HT1080 (cell line): ENCODE measurements at places on chromosomes 11 and 22. TPM values are rescaled to one million over a fixed set of nuclear protein-coding genes. Genes with fewer than 3 reads are reported as not detected.
A peak's percentile ranks its signal among the peaks of the same experiment; 100 is the strongest.

The MYBPC3 gene
- not detected in 2 replicates for total RNA-seq

The TEF gene
- total RNA-seq: 4.1 and 6.7 TPM in 2 replicates

The HTR3A gene
- total RNA-seq: not detected in 2 replicates

The CDC42BPG gene
- 0.13 and 0.23 TPM in 2 replicates for total RNA-seq

The ADAMTS8 gene
- total RNA-seq: not detected in 2 replicates

The HBB gene
- total RNA-seq: not detected in 2 replicates

The CD3D gene
- total RNA-seq: 1.0 and 4.0 TPM in 2 replicates

The ABCC8 gene
- not detected in 2 replicates for total RNA-seq

The SHANK3 gene
- 0.58 and 0.63 TPM in 2 replicates for total RNA-seq

The NPAS4 gene
- not detected in 2 replicates for total RNA-seq

The NCAM1 gene
- total RNA-seq: 24.2 and 26.3 TPM in 2 replicates

The PGA3 gene
- not detected in 2 replicates for total RNA-seq

GRCh38 chr22:22425783-22426624 is 82.5 kb downstream of the ZNF280B start:
- DNase-seq: no peak

- DNase-seq: no peak
Measured at GRCh38 chr11:69144316-69145049, 11.3 kb upstream of the SMIM38 start.

GRCh38 chr11:61057615-61058014 is 44.7 kb upstream of the CD5 start:
- no peak for DNase-seq

DNA sequence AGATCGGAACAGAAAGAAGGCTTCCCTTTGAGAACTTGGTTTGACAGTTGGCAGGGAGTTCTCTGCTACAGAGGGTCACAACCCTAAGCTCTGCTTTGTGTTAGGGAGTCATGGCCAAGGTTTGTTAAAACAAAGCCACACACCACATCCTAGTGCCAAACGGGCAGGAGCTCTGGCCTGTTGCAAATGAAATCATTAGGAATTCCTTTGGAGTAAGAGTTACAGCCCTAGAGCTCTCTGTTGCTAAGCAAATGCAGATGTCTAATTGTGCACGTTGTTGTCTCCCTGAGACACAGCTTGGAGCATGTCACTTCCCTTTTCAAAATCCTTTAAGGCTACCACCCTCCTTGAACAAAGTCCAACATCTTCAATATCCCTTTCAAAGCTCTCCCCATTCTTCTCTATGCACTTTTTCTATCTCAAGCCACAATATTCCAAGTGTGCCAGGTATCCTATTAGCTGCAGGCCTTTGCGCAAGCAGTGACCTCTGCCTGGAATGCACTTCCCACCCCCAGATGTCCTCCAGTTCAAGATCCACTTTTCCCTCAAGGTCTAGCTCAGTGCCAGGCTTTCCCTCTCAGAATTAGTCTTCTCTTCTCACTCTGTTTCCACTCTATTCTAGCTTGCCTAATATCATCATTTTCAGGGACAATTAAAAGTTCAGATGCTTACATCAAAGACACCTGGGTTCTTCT is 253.7 kb upstream of the POU2AF2 start:
- DNase-seq: no peak

- DNase-seq: no peak
Measured at GRCh38 chr11:87265979-87266378, 228.2 kb downstream of the TMEM135 start.

DNA sequence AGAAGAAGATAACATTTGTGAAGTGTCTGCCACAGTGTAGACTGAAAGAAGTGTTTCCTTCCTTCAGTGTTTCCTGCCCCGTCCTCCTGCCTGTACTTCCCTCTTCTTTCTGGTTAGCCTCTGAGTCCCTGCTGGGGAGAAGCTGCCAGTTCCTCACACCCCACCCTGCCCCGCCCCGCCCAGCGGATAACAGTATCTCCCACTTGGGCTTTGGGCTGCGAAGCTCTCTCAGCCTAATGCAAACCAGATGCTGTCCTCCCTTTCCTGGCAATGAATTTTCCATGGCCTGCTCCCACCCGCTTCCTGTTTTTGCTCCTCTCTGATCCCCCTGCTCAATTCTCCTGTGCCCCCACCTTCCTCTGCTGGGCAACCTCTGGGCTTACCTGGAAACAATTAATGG is 5.2 kb upstream of the RAB3IL1 start:
- DNase-seq: no peak

- peak; percentile 26 for DNase-seq
Measured at GRCh38 chr11:134261626-134262488, 8.5 kb downstream of the ACAD8 start.

DNA sequence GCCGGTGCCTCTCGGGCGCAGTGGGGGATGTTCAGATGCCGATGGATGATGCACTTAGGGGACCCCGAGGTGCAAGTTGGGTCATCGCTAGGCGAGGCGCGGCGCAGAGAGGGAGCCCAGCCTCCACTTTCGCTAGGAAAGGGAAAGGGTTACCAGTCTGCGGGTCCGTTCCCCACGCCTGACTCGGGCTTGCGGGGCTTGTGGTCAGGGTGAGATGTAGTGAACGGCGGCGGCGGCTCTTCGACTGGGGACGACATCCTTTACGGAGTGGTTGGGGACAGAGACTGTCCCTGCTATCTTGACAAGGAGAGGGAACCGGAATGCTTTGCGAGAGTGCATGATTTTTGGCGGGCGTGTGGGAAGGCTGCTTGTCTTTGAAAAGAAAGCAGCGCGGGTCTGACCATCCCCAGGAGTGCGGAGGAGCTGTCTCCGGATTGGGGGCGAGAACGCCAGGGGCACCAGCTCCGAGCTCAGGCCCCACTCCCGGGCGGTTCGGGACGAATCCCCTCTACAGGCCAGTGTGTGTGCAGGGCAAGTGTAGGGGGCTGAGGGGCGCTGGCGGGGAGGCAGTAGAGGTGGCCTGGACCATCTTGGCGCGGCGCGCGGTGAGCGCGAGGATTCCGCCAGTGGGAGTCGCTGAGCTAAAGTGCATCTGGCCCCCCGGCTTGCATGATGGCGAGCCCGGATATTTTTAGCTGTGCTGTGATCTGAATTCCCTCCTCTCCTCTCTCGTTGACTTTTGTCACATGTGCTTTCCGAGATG is 1.1 kb downstream of the FAT3 start:
- DNase-seq: no peak

- no peak for DNase-seq
Measured at GRCh38 chr11:126124231-126124661, 61.6 kb upstream of the CDON start.

DNA sequence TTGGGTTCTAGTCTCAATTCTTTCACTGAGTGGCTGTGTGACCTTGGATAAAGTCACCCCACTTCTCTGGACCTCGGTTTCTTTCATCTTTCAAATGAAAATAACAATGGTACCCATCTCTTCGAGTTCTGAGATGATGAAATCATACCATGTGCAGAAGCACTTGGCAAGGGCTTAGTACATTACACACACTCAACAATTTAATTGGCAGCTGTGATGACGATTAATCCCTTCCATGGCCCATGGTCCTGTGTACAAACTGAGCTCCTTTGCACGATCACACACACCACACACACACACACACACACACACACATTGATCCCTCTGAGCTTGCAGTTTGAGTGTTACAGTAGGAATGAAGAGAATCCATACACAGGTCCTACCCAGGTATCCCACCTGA is 103.4 kb upstream of the ASPHD2 start:
- no peak for DNase-seq

- DNase-seq: no peak
Measured at GRCh38 chr11:15179167-15179566, 64.4 kb downstream of the INSC start.

DNA sequence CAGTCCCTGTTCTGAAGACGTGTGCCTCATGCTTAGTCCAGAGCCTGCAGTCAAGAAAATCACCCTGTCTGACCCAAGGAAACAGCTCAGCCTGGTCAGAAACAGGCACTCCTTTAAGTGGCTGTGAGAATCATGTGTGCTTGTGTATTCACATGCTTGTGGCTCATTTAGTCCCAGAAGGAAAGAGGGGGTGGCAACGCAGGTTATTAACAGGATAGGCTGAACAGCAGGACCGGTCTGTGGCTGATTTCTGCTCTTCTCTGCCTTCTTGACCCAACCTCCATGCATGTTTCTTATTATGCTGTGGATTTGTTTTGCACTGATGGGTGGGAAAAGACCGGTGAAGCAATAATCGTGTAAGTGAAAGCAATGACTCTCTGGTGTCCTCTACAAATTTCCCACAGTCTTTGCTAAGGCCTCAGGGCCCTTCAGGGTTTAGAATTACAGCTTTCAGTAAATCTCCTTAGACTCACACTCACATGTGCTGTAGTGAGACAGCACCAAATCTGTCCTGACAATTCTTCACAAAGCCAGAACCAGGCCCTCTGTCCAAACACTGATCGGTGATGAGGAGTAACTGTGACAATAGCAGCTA is 288.1 kb downstream of the ETS1 start:
- no peak for DNase-seq

DNA sequence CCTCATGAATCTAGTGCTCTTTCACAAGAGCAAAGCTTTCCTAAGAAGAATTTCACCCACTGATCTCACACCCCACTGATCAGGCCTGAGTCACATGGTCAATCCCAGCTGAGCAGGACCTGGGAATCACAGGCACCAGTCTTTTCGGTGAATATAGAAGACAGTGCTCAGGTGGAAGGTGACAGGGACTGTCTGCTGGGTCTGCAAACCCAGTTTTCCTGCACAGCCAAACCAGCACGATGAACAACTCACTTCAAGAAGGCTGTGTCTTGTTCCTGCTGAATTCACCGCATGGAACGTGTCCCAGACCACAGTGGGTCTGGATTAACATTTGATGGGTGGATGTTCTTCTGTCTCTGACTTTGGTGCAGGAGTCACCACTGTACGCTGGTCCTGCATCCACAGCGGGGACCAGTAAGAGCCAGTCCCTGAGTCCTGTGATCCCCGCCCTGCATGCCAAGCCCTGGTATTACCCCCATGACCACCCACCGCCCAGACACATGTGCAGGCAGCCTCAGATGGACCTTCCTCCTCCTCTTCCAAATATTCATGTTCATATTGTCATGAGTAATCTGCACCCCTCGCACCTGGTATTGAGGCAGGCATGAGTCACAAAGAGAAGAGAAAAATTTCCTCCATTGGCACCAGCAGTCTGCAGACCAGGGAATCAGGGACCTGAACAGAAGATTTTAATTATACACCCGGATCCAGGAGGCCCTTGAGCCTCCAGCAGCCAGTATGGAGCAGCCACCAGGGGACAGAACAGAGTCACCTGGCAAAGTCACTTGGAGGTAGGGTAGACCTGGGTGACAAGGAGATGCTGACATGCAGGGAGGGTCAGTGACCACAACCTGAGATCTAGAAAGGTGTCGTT is 8.6 kb upstream of the IGLL5 start:
- DNase-seq: no peak

- peak; percentile 61 for DNase-seq
Measured at GRCh38 chr11:128498721-128499245, 88.6 kb downstream of the ETS1 start.

- DNase-seq: no peak
Measured at GRCh38 chr11:34145073-34145472, 39.6 kb downstream of the NAT10 start.

- DNase-seq: no peak
Measured at GRCh38 chr11:85951428-85952107, 96.4 kb downstream of the CCDC83 start.

DNA sequence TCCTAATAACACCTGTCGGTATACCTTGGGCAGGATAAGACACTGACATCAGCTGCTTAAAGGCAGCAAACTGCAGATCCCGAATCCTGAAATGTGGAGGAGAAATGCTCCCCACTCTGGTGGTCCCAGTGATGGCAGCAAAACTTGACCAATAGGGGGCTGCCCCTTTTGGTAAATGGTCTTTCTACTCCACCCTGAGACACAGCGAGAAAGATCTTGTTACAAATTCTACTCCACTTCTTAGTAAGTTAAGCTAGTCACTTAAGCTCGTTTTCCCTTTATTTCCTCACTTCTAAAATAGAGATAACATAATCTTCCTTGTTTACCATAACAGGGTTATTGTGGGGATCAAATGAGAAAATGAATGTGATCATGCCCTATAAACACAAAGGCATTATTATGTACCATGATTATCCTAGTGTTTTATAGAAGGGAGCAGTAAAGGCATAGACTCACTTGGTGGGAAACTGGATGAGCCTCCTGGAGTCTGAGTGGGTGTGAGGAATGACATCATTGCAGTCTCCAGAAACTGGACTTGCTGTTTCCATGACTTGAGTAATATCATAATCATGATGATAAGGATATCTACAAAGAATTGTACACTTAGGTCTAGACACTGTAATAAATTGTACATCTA is 50.9 kb downstream of the ENDOD1 start:
- DNase-seq: no peak

GRCh38 chr11:129865701-129866100 is 29.7 kb downstream of the NFRKB start:
- no peak for DNase-seq

- DNase-seq: no peak
Measured at GRCh38 chr11:127576210-127576609, 575.6 kb upstream of the KIRREL3 start.

GRCh38 chr22:17938484-17938924 is 85.9 kb downstream of the MICAL3 start:
- no peak for DNase-seq

DNA sequence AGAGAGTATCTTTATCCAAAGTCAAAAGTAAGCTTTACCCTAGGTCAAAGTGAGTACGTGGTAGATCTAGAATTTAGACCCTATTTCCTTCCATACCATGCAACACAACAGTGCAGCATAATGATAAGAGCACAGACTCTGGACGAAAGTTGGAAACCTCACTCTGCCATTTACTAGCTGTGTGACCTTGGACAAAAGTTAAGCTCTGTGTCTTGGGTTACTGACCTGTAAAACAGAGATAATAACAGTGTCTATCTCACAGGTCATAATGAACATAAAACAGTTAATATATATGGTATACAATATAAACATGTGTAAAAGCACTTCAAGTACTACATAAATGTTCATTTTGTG is 13.6 kb upstream of the CHRNA10 start:
- DNase-seq: no peak

DNA sequence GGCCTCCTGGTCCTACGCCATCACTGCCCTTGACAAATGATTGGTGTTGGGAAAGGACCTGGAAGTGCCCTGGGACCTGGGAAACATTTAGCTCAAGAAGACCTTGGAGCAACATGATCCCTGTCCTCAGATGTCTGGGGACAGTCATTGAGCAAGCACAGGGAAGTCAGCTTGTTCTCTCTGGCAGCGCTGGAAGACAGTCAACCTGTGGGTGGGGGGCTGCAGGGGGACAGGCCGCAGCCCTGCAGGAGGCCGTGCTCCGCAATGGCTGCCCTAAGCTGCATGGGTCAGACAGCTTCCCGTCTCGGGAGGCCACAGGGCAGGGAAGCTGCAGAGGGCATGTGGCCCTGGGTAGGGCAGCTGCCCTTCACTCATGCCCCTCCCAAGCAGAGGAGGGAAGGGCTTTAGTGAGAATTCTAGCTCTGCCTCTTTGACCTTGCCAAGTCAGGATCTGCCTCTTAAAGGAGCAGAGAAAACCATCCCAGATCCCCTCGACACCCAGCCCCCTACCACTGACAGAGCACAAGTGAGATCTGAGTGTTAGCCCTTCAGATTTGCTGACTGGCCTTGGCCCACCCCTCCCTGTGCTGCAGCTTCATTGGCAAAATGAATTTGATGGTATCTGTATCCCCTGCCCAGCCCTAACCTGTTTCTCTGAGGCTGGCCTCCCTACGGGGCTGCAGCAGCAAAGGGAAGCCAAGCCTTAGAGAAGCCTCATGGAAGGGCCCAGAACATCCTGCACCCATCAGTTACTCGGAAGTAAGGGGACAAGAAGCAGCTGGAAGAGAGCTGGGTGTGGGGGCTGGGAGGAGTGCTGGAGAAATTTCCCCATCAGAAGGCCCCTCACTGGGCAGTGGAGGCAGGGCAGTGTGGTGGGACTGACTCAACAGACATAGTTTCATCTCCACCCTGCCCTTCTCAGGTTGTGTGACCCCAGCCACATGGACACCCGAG is 6.2 kb upstream of the SREBF2 start:
- DNase-seq: no peak

- DNase-seq: no peak
Measured at GRCh38 chr11:66866007-66866406, 9.1 kb downstream of the LRFN4 start.
